ENCODE measurements at places on chromosomes 1 and 21.

- DNase-seq: no peak
These were observed 175.5 kb downstream of the RGS7 start for GRCh38 chr1:241181471-241181870.

GRCh38 chr1:157119008-157119407 is 19.2 kb downstream of the ETV3 start:
- no peak for DNase-seq

DNA sequence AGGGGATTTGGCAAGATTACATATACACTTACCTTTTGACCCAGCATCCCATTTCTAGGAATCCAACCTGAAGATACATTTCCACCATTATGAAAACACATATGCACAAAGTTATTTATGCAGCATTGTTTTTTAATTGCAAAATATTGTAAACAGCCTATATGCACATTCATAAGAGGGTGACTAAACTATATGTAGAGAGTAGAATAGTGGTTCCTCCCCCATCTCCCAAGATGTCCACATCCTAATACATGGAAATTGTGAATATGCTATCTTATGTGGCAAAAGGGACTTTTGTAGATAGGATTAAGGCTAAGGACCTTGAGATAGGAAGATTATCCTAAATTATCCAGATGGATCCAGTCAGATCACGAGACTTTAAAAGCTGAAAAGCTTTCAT is 91.6 kb downstream of the CLEC20A start:
- no peak for DNase-seq

- no peak for DNase-seq
These were observed 160.5 kb downstream of the PTBP2 start for GRCh38 chr1:96882096-96882495.

GRCh38 chr1:210185063-210185462 is 47.5 kb upstream of the SERTAD4 start:
- no peak for DNase-seq

DNA sequence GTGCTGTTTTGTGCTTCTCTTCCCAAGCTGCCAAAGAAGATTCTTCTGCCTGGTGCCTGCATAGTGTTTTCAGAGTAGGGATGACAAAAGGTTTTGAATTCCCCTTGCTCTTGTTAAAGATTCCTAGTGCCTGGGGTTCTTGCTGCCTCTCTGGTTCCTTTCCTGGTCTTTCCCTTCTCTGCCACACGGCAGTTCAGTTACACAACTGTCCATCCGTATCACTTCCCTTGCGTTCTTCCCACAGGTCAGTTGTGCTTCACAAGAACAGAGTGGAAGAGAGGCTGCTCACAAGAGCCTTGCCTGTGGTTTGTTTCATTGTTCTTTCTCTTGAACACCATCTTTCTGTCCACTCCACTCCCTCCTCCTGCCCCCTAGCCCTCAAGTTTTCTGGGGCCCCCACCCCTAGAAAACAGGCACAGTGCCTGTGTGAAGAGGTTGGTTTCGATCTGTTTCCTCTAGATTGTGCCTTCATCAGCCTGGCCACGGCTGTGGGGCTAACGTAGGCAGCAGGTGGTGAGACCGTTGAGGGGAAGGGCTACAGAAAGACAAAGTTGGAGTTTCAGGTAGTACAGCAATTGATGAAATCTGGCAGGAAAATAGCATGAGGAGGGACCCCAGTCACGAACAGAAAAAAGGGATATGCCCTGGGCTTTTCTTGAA is 5.8 kb downstream of the VASH2 start:
- DNase-seq: no peak

DNA sequence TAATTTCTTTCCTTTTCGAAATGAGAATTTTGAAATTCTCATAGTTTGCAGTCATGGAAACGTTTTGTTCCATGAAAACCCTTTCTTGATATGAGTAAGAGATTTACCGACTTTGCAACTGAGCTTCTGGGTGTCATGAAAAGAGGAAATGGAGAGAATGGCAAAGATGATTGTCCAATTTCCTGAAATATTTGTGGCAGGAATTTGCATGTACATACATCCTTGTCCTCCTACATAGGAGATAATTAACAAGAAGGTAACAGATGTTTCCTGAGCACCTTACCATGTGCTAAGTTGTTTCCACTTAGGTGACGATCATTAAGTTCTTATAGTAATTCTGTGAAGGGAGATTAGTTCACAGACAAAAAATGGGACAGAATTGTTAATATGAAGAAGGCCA is 170.7 kb downstream of the NEGR1 start:
- DNase-seq: no peak

DNA sequence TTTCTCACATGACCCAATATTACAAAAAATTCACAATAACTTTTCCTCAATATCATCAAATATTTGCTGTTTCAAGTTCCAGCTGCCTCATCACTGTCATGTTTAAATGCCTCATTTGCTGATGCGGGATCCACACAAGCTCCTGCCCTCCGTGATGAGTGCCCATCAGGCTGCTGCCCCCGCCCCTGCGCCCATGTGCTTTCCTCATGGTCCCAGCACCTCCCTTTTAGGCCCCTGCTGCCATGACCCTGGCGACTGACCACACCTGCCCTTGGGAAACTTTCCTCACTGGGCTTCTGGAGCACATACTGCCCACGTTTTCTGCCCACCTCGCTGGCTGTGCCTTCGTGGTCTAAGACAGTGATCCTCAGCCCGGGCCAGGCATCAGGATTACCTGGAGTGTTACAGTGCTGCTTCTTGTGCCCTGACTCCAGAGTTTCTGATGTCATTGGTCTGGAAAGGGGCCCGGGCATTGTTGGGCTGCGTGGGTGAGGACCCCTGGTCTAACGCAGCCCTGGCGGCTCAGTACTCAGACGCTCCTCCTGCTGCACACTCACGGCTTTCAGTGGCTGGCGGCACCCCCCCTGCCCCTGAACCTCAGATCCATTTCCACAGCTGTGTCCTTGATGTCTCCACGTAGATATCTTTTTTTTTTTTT is 20.5 kb downstream of the PLEKHM2 start:
- DNase-seq: no peak
